ENCODE measurements at places on chromosomes 4 and X. TPM values are rescaled to one million over a fixed set of nuclear protein-coding genes. Genes with fewer than 3 reads are reported as not detected.

DNA sequence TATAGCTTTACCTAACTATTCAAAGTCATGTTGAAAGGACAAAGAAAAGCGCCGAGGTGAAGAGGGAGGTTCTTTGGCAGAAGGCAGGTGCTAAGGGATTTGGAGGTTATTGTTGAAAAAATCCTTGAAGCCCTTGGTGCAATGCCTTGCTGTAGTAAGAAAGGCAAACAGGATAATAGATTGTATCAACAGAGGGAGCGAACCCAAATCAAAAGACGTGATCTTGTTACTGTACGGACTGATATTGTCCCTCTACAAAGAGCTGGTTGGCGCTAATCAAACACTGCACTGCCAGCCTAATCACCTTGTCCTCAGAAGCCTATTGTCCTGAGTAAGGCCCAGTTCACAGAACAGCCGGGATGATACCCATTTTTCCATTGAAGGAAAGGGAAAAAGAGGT lies 182.9 kb downstream of the ZIC3 start:
- H3K27ac ChIP-seq = no peak overlapping the region
- H3K36me3 ChIP-seq = no peaks in the 10 kb centered on the region
- no peak for DNase-seq

DNA sequence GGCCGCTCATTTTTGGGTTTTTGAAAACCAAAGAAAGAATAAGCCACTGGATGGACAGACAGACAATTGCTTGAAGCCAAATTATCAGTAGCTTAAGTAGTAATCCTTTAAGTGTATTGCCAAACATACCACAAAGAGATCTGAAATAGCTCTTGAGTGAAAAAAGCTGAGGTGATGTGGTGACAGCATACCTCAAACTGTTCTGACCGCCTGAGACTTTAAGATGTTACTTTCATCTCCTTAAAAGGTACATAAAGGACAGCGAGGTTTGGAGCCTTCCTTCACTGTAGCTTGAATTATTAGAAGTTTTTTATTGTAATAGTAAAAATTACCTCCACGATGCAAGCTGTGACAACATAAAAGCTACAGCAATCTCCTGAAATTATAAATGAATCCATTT lies 271.5 kb upstream of the FAM241A start:
- no peak for DNase-seq
- H3K4me3 ChIP-seq = no peak overlapping the region
- H3K27me3 ChIP-seq = no peaks in the 10 kb centered on the region
- no peaks in the 10 kb centered on the region for H3K4me1 ChIP-seq
- no peak overlapping the region for H3K27ac ChIP-seq

DNA sequence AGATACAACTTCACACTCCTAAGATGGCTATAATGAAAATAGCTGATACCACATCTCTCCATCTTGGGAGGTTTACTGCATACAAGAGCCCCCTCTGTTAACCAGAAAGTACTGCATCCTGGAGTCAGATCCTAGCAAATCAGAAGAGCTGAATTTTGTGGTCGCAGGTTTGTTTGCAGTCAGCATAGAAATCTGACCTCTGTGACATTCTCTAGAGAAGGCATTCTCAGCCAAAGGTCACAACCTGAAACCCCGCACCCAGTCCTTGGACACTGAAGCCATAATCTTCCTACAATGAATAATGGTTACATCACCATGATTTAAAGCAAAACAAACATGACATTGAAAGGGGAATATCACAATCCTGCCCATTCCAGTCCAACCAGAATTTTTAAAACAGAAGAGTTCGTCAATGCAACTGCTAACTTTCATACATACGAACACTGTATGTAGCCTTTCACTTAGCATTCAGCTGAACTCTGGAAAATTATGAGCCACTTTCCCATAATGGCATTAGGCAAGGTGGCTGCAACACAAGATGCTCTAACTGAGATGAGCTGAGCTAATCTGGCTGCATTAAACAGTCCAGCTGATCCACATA lies 17.6 kb downstream of the HS6ST2 start:
- H3K4me3 ChIP-seq = no peak overlapping the region
- H3K36me3 ChIP-seq = no peaks in the 10 kb centered on the region
- no peak for DNase-seq
- H3K4me1 ChIP-seq = no peaks in the 10 kb centered on the region

DNA sequence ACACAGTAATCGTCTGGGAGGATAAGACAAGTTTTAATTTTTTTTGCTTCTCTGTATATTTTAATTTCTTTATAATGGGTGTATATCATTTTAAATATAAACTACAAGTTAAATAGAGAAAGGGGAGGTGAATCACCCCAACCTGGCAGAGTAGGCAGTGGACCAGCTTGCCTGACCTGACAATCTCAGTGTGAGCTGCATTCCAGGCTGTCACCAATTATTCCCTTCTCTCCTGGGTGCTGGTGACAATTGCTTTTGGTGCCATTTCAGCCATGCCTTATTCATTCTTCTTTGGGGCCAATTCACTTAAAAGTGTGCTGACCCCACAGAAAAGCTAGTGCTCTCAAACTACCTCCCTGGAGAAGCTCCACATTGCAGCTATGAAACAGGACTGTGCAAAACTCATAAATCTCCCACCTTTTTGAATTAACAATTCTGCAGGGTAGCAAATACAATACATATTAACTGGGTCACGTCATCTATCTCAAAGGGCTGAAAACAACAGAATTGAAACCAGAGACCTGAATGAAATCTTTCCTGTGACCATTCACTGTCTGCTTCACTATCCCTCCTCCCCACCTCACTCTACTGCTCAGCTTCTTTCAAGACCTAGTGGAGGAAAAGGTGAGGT lies 359.0 kb downstream of the HS3ST1 start:
- H3K4me3 ChIP-seq = no peak overlapping the region
- no peak for DNase-seq
- H3K4me1 ChIP-seq = no peaks in the 10 kb centered on the region
- no peak overlapping the region for H3K27ac ChIP-seq

The CYTL1 gene
- total RNA-seq = not detected

The ZNF711 gene
- total RNA-seq = 0.90 TPM
